EL (cell line): ENCODE measurements at places on chromosomes 3 and 15.

DNA sequence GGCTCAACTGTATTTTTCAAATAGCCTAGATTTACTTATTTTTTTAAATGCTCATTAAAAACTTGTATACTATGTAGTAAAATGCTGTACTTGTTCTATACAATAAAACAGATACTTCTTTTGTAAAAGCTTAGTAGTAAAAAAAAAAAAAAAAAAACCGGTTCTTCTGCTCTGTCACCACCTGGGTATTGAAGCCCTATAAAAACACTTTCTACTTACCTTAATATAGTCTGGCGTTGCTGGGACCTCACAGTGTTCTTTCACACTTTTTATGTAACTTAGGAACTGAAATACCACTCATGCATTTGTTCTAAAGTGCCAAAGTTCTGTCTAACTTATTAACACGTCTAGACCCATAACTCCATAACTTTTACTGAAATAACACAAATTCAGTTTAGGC is 61.4 kb downstream of the TASOR start:
- DNase-seq, result no peak

DNA sequence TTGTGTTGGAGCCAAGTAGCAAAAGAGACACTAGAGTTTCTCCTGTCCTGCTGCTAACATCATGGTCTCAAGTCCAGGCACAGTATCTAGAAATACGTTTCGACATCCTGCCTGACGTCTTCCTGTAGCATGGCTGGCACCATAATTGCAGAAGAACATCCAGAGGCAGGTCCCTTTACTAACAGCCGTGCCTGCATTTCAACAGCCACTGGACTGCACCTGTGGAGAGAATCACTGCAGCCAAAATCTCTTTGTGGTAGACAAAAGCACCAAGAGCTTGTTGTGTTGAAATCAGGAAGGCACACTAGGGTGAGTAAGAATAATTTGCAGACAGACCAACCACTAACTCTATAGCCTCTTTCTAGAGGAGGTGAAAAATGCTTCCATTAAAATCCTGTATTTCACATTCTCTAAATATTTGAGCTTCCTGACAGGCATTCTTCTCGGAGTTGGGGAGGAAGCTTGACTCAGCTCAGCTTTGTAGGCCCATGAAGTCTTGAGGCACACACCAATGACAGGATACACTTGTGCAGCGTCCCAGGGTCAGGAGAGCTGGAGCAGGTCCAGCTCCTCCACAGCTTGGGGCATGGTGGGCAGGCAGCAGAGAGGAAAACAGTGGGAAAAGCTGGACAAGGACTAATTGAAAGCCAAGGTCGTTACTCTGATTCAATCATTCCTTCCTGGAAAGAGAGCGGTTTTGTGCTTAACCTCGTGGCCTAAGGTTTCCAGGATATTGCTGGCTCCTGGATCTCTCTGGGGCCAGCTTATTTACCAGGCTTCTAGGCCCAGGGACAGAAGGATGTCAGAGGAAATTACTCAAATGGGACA is 244.9 kb downstream of the FAM43A start:
- peak; percentile 92 for DNase-seq

DNA sequence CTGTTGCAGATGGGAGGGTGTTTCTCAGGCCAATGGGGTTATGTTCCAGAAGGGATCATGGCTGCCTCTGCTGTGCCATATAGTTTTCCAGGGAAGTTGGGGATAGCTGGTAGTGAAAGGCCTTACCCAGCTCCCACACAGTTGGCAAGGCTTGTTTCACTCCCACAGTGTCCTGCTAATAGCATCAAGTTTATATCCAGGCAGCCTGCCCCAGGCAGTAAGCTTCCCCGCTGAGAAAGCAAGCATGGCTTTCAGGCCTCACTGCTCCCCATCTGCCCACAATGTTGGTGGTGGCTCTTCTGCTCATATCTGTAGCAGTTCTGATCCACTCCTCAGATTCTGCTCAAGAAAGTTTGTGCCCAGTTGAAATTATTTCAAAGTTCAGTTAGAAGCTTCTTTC is 50.9 kb upstream of the DCBLD2 start:
- no peak for DNase-seq

DNA sequence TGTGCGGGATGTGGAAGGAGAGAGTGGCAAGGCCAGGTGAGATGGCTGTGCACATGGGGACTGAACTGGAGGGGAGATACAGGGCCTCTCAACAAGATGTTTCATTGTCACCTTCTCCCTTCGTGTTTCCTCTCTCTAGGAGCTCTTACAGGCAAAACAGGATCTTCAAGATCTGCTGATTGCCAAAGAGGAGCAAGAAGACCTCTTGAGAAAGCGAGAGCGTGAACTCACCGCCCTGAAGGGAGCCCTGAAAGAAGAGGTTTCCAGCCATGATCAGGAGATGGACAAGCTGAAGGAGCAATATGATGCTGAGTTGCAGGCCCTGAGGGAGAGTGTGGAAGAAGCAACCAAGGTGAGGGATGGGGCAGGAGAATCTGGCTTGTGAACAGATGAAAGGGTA is 85.2 kb downstream of the CGNL1 start:
- no peak for DNase-seq

- DNase-seq, result no peak
Measured at GRCh38 chr3:49158792-49159191, 7.3 kb downstream of the CCDC71 start.

GRCh38 chr15:93520206-93520605 is 431.2 kb upstream of the RGMA start:
- DNase-seq, result no peak

- DNase-seq, result peak; percentile 24
Measured at GRCh38 chr3:107082527-107082926, 294.7 kb upstream of the CCDC54 start.

- no peak for DNase-seq
Measured at GRCh38 chr15:65336493-65337435, 32.3 kb downstream of the RNU5B-1 start.

DNA sequence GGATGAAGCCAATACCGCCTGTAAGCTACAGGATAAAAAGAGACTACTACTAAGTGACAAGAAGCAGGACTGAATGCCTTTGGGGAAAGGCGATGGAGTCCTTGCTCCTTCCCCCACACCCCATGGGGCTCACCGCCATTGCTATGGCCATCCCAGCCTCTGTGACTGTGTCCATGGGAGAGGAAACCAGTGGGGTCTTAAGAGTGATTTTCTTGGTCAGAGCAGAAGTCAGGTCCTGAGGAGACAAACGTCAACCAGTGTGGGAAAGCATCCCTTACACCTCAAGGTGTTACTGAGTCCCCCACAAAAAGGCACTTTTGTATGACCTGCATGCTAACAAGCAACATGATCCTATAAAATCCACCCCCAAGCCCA is 913 bp downstream of the IMPDH2 start:
- DNase-seq, result no peak

DNA sequence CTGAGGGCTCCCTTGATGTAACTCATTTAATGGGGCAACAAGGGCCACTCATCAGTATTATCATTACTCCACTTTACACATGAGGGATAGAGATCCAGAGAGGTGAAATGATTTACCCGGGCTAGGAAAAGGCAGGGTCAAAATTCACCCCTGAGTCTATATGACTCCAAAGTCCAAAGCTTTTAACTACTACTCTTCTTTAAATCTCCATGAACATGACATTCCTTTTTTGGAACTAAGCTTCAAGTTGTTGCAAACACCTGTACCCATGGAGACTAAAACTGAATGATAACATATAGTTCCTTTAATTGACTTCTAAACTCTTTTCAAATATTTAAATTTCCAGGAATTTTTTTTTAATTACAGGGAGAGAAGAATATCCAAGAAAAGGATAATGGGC is 292.9 kb upstream of the GADL1 start:
- no peak for DNase-seq

GRCh38 chr3:141812084-141812483 is 48.9 kb downstream of the GRK7 start:
- no peak for DNase-seq

DNA sequence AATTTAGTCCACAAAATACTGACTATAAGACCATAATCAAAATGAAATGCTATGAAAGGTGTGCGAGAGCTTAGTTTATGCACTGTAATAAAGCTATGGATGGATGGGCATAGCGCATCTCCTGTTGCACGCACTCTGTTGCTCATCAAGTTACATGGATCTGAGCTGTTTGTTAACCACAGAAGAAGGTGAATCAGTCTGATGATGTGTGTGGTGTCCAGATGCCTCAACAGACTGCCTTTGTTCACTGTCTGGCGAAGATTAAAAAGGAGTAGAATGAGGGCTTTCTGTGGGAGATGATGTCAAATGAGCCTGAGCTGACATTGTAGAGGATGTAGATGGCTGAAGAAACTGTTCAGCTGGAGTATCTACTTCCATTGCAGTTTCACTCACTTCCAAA is 36.1 kb downstream of the NSMCE3 start:
- DNase-seq, result no peak

- no peak for DNase-seq
Measured at GRCh38 chr3:11581237-11582190, 62.2 kb downstream of the VGLL4 start.

GRCh38 chr15:68052431-68052830 is 1.7 kb upstream of the PIAS1 start:
- DNase-seq, result peak; percentile 61

DNA sequence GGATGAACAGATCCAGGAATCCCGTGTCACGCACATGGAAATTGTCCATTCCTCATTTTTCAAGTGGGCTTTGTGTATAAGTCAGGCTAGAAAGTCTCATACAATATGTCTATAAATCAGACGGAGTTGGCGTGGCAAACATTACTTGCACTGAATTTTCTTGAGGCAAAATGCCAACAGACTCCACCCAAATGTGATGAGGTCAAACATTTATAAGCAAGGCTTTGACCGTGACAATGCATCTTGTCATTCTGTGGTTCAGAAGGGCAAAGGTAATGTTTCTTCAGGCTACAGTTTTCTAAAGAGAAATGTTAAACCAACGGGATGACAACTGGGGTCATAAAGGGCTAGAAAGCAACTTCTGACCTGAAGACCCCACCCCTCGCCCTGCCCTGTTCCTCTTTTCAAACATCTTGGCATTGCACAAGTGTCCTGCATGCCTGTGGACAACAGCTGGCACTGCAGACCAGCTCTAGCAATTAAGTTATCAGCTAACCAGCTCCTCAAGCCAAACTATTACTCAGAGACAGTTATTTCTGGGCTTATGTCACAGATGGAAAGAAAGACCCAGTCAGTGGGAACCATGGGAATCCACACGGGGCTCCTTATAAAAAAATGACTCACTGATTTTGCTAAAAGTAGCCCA is 36.5 kb upstream of the SPTBN5 start:
- DNase-seq, result peak; percentile 95

- DNase-seq, result peak; percentile 87
Measured at GRCh38 chr15:70778258-70779076, 15.1 kb upstream of the UACA start.

DNA sequence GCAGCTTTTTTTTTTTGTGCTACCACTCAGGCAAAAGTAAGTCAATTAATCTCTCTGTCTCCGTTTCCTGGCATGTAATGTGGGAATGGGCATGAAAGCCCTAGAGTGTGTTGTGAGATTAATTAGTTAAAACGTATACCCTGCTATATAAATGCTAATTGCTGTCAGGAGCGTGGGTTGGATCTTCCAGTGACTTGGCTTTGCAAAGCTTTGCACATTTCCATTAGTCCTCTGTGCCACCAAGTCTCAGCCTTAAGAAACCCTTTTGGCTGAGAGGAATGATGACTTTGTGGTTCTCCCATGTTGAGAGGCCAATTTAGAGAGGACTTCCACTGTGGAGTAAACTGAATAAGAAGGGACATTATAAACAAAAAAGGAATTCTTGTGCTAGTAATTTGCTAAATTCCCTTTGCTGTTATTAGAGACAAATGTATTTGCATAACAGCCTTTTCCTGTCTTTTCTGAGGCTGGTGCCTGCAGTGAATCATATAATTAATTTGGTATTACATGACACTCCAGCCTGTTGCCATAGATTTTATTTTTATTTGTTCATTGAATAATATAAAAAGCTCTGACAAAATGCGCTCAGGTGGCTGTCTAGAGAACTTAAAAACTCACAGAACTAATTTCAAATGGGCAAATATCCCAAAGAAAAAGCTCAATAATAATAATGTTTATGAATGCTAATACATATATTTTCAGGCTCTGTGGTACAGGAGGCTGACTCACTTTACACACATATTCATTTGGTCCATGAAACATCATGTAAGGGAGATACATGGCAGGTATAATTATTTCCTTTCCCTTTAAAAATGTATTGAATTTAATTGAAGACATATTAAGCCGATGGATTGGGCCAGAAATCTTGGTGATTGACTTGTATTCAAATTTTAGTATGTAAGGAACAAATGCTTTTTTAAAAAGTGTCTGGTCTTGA is 82.7 kb downstream of the IL1RAP start:
- DNase-seq, result no peak

DNA sequence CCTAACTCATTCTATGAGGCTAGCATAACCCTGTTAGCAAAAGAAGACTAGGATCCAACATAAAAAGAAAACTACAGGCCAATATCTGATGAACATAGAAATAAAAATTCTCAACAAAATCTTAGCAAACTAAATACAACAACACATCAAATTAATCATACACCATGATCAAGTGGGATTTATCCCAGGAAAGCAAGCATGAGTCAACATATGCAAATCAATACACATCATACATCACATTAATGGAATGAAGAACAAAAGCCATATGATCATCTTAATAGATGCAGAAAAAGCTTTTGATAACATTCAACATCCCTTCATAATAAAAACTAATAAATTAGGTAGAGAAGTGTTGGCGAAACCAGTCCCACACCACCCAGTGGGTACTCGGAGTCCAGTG is 136.1 kb upstream of the MME start:
- DNase-seq, result no peak

DNA sequence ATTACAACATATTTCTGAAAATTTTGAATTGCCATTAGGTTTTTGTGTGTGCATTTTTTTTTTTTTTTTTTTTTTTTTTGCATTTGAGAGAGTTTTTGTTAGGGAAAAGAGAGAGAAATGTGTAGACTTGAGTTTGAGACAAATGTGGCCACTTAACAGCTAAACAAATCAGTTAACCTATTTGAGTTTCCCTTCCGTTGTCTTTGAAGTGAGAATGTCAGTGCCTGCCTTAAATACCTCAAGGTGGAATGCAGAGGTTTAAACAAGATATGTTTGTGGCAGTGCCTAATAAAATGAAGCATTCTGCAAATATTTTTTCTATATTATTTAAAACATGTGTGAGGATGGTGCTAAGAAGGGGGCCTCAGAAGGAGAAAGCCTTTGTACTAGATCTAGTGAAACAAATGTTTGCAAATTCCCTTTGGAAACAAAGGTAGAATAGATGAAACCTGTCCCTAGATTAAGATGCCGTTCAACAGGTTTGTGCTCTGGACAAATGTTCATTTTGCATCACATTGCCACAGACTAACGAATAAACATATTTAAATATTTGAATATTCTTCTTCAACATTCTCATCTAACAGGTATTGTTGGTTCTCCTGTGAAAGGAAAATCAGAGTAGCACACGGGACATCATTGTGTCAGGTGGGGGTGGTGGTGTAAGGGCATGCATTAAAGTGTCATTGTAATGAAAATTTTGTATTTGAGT is 80.7 kb downstream of the SATB1 start:
- no peak for DNase-seq

DNA sequence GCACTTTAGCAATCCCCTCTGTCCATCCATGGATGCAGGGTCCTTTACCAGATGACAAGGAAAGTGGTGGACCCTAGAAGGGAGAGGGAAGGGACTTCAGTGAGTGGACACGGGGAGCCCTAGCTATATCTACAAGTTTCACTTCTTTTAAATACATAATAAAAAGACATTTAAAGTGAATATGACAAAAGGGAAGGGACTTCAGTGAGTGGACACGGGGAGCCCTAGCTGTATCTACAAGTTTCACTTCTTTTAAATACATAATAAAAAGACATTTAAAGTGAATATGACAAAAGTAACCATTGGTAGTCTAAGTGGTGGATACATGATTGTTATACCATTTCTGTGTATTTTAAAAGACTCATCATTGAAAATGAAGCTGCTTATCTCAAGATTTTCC is 81.9 kb upstream of the HES1 start:
- no peak for DNase-seq
